ENCODE measurements at places on chromosomes 4 and X.

DNA sequence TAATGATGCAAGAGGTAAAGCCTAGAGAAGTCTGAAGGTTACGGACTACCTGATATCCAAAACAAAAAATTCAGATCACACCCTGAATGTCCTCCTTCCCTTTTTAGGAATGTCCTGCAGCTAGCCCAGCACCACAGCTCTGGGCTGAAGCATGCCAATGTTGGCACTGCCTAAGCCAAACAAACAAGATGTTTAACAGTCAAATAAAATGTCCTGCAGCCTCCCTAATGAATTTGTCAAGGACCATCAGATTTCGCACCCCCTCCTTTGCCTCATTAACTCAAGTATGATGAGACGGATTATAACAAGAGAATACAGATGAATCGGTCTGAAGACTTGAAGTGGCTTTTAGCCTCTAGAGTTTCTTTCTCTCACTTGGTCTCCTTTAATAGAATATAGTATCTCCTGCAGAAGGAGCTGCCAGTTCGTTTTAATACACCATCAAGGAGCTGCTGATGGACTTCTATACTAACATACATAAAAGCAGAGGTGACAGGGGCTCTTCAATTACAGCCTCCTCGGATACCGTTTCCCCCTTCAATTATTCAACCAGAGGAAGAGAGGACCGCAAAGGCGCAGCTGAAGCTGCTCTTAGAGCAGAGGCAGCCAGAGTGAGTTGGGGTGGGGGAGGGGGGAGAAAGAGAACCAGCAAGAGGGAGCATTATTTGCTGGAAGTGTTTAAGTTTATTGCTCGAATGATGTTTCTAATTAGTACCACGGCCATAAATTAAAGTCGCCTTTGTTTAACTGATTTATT lies 3.0 kb upstream of the MAB21L2 start:
- no peak for DNase-seq

- no peak for DNase-seq
Observed at GRCh38 chr4:98473046-98473445, 185.4 kb downstream of the TSPAN5 start.

DNA sequence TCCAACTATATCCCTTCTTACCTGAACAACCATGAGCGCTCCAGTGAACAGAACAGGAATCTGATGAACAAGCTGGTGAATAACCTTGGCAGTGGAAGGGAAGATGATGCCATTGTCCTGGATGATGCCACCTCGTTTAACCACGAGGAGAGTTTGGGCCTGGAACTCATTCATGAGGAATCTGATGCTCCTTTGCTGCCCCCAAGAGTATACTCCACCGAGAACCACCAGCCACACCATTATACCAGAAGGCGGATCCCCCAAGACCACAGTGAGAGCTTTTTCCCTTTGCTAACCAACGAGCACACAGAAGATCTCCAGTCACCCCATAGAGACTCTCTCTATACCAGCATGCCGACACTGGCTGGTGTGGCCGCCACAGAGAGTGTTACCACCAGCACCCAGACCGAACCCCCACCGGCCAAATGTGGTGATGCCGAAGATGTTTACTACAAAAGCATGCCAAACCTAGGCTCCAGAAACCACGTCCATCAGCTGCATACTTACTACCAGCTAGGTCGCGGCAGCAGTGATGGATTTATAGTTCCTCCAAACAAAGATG lies 870.2 kb downstream of the ADGRL3 start:
- DNase-seq, result no peak

DNA sequence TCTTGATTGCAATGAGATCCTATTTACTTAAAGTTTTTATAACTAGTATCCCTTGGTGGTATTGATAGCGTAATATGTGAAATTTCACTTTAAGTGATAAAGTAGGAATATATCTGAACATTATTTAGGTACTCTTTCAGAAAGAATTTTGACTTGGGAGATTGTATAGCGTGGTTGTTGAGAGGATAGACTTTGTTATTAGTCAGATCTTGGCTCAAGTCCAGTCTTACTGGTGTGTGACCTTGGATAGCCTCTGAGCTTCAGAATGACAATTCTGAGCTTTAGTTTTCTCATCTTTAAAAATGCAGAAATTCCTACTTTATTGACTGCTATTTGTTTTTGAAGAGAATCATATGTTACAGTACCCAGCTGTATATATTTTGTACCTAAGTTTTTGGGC lies 32.6 kb downstream of the DCK start:
- peak; percentile 36 for DNase-seq
